ENCODE measurements at places on chromosomes 2 and 18. TPM values are rescaled to one million over a fixed set of nuclear protein-coding genes. Genes with fewer than 3 reads are reported as not detected.

GRCh38 chr2:68835621-68836020, 35.6 kb downstream of the BMP10 start:
- no peak for DNase-seq

- DNase-seq, result peak; percentile 50
Observed at GRCh38 chr2:110116033-110116710, 550 bp upstream of the MALL start.

DNA sequence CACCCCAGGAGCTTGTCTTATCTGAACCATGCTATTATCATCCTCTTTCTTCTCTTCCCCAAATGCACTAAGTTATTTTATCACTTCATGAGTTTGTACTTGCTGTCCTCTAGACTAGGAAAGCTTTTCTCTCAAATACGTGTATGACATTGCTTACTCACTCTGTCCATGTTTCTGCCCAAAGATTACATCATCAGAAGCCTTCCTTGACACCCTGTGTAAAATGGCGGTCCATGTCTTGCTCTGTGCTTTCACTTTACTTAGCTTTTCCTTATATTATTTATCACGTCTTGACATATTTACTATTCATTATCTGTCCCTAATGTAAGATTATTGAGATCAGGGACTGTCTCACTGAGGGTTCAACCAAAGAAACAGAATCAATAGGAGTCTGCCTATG, 196.1 kb upstream of the ZEB2 start:
- DNase-seq, result no peak

- DNase-seq, result no peak
Observed at GRCh38 chr18:69364930-69365329, 35.8 kb upstream of the DOK6 start.

DNA sequence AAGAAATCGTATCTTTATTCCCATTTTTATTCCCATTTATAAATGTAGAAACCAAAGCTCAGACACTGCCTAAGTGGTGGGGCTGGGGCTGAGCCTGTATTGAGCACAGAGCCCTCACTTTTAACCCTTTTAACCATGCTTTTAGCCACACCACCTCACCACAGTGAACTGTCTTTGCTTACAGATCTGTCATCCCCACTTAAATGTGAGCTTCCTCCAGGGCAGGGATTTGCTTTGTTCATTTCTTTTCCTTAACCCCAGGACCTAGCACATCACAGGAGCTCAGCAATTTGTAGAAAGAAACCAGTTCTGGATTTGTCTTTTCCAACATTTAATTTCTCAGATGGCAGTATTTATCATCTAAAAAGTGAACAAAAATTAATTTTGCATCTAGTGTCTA, 2.2 kb downstream of the BOD1L2 start:
- no peak for DNase-seq

DNA sequence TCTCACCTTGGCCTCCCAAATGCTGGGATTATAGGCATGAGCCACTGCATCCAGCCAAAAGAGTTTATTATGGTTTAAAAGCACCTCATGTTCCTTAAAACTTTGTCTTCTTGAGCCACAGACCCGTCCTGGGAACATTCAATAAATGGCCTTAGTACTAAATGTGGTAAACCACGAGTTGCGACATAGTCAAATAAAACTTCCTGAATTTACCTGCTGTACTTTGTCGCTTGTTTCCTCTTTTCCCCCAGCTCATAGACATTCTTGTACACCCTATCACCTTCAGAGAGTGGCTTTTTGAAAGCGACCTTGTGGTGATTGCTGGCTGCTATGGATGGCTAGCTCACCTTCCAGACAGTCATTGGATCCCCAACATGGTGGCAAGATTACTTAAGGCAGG, 310.4 kb downstream of the LRRTM1 start:
- no peak for DNase-seq

GRCh38 chr2:241228860-241229516, 40.5 kb downstream of the ANO7 start:
- no peak for DNase-seq

- peak; percentile 39 for DNase-seq
Observed at GRCh38 chr2:236712961-236713673, 143.5 kb downstream of the ACKR3 start.

DNA sequence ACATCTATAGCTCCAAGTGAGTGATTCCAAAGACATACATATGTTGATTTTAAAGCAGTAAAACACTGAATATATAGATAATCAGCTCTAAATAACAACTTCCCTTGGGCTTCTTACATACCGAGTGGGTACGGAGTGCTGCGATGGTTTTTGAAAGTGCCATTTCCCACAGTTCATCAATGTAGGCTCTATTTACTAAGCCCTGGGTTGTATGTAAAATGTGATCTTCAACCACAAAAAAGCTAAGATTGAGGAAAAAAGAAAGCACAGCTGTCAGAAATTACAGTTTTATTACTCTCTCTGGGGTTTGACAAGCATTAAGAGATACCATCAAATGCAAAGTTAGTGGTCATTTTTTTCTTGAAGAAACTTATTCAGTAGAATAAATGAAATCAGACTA, 312.8 kb downstream of the EXOC6B start:
- no peak for DNase-seq

DNA sequence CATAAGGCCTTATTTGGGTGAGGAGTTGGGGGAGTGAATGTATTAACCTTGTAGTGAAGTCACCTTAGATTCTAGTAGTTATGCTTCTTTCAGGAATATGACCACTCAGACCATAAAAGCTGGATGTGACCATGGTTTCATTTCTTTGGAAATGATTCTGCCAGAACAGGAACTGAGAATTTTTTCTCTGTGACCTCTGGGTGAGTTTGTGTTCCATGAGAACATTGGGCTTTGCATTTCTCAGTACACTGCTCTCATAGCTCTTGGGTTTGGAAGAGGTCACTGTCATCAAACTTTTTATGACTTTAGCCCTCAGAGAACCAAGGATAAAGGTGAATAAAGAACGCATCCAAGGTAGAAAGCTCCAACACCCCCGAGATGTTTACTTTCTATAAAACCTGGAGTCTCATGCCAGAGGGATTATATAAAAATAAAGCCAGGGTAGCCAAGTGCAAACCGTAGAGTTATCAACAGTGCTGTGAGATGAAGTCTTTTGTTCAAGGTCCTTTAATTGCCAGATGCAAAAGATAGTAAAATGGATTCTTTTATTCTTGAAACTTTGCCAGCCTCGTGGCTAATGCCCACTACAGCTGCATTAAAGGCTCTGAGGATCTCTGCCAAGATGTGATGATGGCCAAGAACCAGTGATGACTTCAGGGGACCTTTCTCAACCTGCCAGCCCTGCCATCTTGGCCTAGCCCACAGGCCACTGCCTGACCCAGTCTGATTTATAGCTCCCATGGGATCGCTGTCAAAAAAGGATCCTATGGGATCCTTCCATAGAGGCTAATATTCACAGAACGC, 27.8 kb upstream of the MAT2A start:
- DNase-seq, result no peak

DNA sequence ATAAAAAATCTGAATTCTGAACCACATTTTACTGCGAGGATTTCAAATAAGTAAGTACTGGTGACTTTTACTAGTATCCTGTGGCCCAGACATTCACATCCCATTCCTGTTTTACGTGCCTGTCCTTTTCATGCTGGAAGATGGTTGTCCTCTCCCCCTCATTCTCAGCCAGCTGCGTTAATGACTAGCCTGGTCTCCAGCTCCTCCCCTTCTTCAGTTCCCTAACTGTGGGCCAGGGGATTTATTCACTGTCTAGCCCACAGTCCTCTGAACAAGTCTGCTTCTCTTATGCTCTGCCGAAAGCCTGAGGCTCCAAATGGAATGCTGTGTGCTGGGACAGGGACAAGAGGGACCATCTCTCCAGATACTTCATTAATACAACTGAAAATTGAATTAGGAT, 373.9 kb downstream of the PTPRM start:
- no peak for DNase-seq

- DNase-seq, result no peak
Observed at GRCh38 chr2:229852565-229852964, 69.2 kb downstream of the TRIP12 start.

DNA sequence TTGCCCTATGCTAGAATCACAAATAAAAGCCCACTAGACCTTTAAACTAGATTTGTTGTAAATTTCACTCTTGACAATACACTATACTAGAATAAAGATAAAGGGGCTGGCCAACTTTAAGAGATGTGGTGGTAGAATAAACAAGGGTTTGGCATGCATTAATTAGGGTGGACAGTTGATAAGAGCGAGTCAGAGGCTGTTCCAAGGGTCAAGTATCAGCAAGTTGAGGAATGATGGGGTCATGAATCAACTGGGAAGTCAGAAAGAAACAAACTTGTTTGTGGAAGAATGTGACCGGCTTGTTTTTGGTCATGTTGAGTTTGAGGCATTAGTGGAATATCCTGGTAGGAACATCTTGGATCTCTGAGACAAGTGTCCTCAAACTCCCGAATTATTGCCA, 398.3 kb upstream of the TNP1 start:
- DNase-seq, result no peak

GRCh38 chr2:112463256-112463655, 18.7 kb upstream of the TTL start:
- DNase-seq, result no peak

Gene LOXHD1
- total RNA-seq, result not detected

Gene TUBB8B
- not detected for total RNA-seq

Gene RMC1
- total RNA-seq, result 26.6 TPM

Gene KCNIP3
- total RNA-seq, result 6.1 TPM

Gene ZNF804A
- total RNA-seq, result 2.4 TPM

Gene CHRNG
- not detected for total RNA-seq
